ENCODE measurements at places on chromosomes 7 and 10.

DNA sequence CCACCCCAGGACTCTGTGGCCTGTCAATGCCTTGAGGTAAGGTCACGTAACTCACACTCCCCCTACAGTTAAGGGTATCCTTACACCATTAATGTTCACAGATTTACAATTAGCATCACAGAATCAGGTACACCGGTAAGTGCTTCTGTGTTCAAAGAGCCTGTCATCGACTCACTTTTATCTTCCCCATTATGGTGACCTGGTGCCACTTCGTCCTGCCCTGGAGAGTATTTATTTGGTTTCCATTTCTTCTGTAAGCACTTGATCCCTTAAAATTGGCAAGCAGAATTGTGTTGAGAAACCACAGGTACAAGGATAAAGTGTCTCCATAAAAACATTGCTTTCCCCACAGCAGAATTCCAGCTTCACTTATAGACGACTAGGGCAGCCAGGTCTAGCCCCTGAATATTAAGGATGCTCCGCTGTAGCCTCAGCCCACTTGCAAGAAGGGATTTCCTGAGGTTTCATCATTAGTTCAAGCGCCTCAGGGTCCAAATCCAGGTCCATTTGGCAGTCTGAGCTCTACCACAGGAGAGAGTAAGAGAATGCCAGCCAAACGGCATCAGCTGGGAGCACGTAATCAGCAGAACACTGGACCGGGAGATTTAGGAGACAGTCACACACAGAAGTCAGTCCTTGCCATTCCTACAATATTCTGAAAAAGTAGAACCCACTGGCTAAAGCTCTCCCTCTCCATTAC is 10.1 kb downstream of the ATXN7L1 start:
- DNase-seq, result no peak

- no peak for DNase-seq
Observed at GRCh38 chr7:81299711-81300110, 380.9 kb upstream of the SEMA3C start.

DNA sequence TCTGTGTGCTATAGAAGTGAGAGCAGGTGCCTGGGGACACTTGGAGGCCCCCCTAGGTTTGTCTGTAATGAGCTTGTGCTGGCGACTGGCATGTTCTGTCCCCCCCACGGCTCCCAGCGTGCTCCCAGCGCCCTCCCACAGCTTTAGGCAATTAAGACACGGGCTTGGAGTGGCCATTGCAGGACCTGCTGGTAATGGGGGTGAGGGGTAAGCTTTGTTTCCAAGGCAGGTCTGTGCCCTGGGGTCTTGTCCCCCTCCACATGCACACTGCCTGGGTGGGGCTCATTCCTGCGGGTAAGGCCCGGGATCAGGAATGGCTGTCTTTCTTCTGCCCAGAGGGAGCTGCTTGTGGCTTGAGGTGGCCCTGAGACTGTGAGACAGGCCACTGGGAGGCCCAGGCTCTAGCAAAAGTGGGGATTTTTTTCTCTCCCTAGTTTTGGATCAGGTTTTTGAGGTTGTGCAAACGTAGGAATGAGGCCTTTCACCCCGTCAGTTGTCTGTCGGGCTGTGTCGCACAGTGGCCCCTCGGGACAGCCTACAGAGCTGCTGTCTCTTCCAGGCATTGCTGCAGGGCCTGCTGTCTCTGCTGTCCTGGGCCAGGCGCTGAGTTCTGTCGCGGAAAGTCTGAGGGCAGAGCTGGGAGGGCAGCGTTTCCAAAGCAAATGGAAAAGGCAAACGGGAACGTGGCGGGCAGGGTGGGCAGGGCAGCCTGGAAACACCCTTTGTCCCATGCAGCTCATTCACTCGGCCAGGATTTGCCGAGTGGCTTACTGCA is 107.4 kb downstream of the LHPP start:
- DNase-seq, result no peak

DNA sequence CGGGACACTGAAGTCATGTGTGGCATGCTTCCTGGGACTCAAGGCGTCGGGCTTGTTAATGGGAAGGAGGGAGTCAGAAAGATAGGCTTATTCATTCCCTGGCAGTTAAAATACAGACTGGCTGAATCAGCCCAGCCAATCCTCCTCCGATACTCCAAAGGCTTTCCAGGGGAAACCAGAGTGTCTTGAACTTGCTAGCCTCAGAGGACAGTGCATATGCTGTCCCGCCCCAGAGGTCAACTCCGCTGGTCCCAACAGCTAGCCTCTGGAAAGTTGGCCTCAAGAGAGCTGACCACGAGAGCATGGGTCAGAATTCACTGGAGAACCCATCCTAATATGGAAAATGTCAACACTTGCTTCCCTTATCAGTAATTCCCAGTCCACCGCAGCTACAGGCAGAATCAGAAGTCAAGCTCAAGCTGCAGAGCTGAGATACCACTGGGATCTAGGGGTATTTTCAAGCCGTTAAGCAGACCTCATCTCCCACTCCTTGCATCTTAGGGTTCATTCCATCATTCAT is 43.0 kb downstream of the ELMO1 start:
- DNase-seq, result no peak

GRCh38 chr10:69363666-69364065 is 53.1 kb downstream of the TACR2 start:
- no peak for DNase-seq

- no peak for DNase-seq
Observed at GRCh38 chr10:27620430-27621397, 116.6 kb downstream of the RAB18 start.

DNA sequence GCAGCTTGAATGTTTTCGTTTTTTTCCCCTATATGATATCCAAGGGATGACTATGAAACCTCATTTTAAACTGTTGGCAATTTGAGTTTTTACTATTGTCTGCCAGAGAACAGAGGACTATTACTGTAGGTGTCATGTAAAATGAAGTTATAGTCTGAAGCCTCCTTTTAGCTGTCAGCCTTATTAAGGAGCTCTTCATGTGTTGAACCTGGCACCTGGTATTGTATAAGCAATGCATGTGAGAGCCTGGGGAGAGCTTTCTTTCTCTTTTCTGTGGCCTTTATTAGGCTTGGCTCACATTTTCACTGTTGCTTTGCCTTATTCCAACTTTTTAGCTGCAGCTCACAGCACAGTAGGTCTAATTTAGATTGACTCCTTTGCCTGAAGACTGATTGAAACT is 119.1 kb upstream of the FOXP2 start:
- DNase-seq, result peak; percentile 7
